HS-27A (cell line): ENCODE measurements at places on chromosomes 2 and 18.

DNA sequence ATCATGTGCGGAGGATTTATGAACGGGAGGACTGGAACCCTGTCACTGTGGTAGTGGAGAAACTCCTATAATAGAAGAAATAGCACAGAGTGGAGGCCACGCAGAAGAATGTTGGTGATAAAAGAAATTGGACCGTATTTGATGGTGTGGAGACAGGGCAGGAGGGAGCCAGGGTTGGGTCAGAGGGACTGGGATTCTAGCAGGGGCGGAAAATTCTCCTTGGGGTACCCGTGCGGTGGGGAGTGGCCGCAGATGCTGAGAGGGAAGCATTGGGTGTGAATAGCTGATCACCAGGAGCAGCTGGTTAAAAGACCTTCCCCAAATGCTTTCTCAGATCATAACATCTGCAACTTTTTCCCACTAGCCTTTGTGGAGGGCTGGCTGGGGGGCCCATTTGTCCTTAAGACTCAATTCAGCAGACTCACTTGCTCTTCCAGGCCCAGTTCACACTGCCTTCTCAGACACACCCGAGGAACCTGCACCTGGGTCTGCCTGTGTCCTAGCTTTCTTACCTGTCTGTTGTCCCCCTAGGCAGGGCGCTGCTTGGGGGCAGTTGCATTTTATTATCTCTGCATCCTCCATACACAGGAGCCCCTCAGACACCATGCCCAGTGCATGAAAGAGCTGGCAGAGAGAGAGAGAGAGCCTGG lies 7.1 kb downstream of the SH3BP4 start:
- DNase-seq, result no peak

DNA sequence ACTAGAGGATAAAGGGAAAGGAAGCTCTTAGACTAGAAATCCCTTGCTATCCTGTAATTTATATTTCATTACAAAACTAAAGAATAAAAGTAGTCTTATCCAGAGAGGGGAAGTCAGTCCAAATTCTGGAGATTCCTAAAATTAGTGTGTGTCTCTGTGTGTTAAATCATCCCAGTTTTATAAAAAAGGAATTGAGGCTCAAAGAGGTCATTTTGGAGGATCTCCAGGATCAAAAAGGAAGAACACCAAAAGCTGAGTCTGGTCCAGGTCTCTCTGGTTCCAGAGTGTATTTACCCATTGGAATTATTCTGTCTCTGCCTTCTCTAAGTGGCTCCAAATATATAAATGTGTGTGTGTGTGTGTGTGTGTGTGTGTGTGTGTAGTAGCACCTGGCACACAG lies 166.7 kb downstream of the NRXN1 start:
- DNase-seq, result no peak

- peak; percentile 58 for DNase-seq
Measured at GRCh38 chr2:207683879-207684627, 27.4 kb upstream of the CCNYL1 start.

DNA sequence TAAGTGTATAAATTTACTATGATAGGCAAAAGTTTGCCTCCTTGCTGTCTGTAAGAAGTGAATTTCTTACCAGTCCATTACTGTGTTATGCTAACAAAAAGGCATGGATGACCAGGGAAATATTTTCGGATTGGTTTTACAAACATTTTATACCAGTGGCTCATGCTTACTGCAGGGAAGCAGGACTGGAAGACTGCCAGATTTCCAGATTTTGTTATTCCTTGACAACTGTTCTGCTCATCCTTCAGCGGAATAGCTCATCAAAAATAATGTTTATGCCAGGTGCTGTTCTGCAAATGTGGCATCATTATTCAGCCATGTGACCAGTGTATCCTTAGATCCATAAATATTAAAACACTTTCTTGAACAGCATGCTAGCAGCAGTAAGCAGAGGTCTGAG lies 40.4 kb upstream of the NETO1 start:
- DNase-seq, result no peak

- DNase-seq, result no peak
Measured at GRCh38 chr2:11236335-11236734, 81.1 kb downstream of the SLC66A3 start.

DNA sequence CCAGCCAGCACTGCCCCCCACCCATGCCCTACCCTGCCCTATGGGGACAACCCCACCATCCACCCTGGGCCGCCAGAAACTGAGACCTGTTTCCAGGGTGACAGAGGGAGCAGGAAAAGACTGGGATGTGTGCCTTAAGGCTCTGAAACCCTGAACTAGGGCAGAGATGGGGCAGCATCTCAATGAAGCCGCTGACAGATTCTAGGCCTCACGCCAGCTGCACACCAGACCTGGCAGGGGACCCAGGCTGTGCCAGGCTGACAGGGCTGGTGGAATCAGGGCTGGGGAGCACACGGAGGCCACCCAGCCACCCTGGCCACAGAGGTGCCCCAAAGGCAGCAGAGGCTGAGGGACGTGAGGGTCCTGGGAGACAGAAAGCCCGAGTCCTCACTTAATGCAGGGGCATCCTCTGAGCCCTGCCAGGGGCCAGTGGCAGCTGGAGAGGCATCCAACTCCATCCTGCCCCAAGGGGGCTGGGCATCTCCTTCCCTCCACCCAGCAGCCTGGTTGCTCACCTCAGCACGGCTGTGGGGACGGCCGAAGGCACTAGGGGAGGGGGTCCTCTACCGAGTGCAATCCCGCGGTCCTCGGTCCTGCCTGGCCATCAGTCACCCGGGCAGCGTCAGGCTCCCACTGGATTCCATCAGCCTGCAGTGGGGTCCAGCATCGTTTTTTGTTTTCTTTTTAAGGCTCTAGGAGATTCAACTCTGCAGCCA lies 169.2 kb downstream of the ZFP36L2 start:
- DNase-seq, result no peak
